ENCODE measurements at places on chromosomes 2 and 18.

- no peak for DNase-seq
Measured at GRCh38 chr2:240998995-240999791, 775 bp downstream of the SNED1 start.

DNA sequence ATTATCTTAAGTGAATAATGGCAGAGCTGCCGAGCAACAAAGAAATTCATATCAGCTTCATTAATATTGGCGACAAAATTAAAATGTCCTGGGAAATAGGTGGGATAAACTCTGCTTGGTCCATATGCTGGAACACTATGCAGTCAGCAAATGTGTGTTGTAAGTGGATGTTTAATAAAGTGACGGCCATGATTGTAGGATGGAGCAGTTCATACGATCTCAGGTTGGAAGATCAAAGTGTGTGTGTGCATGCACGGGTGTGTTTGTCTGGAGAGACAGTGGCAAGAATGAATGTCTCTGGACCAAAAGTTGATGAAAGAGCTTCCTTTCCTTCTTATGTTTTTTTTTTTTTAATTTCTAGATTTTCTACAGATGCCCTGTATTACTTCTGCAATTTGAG is 14.8 kb downstream of the TWIST2 start:
- DNase-seq, result no peak

DNA sequence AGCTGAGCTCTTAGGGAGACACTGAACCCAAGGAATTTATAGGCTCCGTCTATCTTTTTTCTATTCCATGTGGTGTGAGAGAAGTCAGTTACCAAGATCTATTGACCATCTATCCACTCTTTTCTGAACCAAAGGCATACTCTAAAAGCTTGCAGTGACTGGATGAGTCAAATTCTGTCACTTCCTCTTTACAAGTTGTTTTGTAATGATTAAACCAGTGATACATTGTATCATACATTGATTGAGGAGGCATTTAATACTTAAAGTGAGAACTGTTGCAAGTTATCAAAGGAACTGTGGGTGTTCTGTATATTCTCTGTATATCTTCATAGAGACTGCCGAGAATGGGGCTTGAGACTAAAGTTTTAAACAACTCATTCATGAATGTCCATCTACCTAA is 188.8 kb downstream of the CAMKMT start:
- DNase-seq, result peak; percentile 73

DNA sequence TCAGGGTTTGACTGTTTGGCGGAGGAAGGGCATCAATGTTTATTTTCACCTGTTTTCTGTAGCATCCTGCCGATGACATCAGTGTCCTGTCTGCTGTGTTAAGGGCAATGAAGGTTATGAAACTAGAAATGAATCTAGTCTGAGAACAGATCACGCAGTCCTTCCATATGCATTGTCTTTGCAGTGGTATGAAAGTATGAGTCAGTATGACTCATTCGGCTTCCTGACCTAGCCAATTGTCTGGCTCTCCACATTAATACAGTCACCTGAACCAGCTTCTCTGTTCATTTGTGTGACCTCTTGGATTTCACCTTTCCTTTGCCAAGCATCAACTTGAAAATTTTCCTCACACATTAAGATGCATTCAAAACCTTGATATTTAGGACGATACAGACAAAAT is 353.8 kb downstream of the RND3 start:
- DNase-seq, result peak; percentile 88

Measured in ACHN (cell line).